ENCODE measurements at places on chromosomes 1 and 21. TPM values are rescaled to one million over a fixed set of nuclear protein-coding genes. Genes with fewer than 3 reads are reported as not detected.

The PLEKHN1 gene
- 0.93 TPM for total RNA-seq

DNA sequence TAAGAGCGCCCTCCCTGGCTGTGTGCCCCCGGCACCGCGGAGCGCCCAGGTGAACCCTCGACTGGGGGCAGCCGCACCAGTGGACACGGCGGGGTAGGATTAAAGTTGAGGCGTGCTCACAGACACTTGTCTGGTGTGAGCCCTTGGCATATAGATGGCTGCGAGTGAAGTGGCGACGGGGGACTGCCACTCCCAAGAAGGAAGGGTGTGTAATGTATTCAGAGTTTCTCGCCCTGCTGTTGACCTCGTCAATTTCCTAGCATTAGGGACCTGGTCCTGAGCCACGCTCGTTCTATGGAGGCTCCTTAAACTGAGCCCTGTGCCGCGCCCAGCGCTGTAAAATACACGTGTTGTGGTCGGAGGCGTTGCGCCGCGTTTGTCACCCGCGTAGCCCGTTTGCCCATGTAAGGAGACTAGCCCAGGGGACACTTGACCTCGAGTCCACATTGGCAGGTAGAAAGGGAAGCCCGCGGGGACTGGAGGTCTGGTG is 554 bp downstream of the EVA1C start:
- peak overlapping the region; percentile 95 for H3K4me3 ChIP-seq
- peak overlapping the region; percentile 94 for H3K27ac ChIP-seq
- H3K4me1 ChIP-seq: peaks cover 55% of the 10 kb centered on the region
- DNase-seq: no peak
- no peaks in the 10 kb centered on the region for H3K36me3 ChIP-seq
- H3K27me3 ChIP-seq: no peaks in the 10 kb centered on the region

GRCh38 chr1:47537268-47537667 is 99.4 kb downstream of the FOXD2 start:
- H3K27ac ChIP-seq: no peak overlapping the region
- DNase-seq: no peak
- H3K4me3 ChIP-seq: no peak overlapping the region
- H3K36me3 ChIP-seq: peaks cover 7% of the 10 kb centered on the region

DNA sequence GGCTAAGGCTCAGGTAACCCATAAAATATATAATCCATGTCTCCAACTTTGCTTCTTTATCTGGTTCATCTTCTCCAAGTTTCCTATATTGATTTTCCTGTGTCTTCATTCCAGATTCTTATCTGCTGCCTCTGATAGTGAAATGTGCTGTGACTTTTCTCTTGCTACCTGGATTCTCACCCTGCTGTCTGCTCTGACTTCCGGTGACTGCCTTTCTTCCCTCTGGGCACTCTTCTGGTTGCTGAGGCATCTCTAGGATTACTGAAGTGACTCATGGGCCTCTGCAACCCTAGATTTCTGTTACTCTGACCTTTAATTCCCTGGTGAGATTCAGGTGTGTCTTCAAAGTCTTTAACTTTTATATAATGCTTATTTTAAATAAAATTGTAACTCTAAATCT is 46.9 kb downstream of the GIPC2 start:
- H3K4me3 ChIP-seq: no peak overlapping the region
- DNase-seq: no peak
- H3K27ac ChIP-seq: no peak overlapping the region
- no peaks in the 10 kb centered on the region for H3K4me1 ChIP-seq
- H3K27me3 ChIP-seq: peaks cover 4% of the 10 kb centered on the region
- no peaks in the 10 kb centered on the region for H3K36me3 ChIP-seq

The DPYD gene
- total RNA-seq: 40.7 TPM

The LPAR3 gene
- 1.4 TPM for total RNA-seq

DNA sequence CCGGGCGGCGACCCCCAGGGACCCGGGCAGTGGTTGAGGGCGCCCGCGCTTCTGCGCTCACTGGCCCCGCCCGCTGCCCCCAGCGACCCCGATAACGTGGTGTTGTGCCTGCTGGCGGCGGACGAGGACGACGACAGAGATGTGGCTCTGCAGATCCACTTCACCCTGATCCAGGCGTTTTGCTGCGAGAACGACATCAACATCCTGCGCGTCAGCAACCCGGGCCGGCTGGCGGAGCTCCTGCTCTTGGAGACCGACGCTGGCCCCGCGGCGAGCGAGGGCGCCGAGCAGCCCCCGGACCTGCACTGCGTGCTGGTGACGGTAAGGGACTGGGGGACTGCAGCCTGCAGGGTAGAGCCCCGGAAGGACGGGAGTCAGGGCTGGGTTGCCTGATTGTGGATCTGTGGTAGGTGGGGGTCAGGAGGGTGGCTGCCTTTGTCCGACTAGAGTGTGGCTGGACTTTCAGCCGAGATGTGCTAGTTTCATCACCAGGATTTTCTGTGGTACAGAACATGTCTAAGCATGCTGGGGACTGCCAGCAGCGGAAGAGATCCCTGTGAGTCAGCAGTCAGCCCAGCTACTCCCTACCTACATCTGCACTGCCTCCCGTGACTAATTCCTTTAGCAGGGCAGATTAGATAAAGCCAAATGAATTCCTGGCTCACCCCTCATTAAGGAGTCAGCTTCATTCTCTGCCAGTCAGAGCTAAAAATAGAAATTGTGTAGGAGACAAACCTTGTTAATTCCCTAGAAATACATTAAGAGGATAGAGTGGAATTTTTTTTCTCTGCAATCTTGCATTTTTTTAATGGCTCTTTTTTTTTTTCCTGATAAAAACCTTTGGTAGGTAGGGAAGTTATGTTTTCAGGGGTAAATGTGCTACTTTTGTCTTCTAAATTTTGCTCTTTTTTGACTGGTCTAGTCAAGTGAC is 1.5 kb downstream of the GADD45A start:
- H3K4me1 ChIP-seq: peaks cover 27% of the 10 kb centered on the region
- H3K27ac ChIP-seq: peak overlapping the region; percentile 92
- H3K4me3 ChIP-seq: peak overlapping the region; percentile 98
- H3K27me3 ChIP-seq: no peaks in the 10 kb centered on the region

- no peak overlapping the region for H3K4me3 ChIP-seq
- no peaks in the 10 kb centered on the region for H3K27me3 ChIP-seq
- no peak for DNase-seq
- no peak overlapping the region for H3K27ac ChIP-seq
- peaks cover 5% of the 10 kb centered on the region for H3K4me1 ChIP-seq
Measured at GRCh38 chr1:240572328-240572727, 39.6 kb downstream of the GREM2 start.

The TMIGD3 gene
- total RNA-seq: not detected
